NCI-H524 (cell line): ENCODE measurements at places on chromosomes 7 and 10.

GRCh38 chr10:95565336-95565735, 4.2 kb upstream of the SORBS1 start:
- no peak for DNase-seq

- DNase-seq: no peak
These were observed 14.8 kb downstream of the COL13A1 start for GRCh38 chr10:69816521-69816920.

- no peak for DNase-seq
These were observed 475.1 kb upstream of the FZD8 start for GRCh38 chr10:36117231-36117630.

DNA sequence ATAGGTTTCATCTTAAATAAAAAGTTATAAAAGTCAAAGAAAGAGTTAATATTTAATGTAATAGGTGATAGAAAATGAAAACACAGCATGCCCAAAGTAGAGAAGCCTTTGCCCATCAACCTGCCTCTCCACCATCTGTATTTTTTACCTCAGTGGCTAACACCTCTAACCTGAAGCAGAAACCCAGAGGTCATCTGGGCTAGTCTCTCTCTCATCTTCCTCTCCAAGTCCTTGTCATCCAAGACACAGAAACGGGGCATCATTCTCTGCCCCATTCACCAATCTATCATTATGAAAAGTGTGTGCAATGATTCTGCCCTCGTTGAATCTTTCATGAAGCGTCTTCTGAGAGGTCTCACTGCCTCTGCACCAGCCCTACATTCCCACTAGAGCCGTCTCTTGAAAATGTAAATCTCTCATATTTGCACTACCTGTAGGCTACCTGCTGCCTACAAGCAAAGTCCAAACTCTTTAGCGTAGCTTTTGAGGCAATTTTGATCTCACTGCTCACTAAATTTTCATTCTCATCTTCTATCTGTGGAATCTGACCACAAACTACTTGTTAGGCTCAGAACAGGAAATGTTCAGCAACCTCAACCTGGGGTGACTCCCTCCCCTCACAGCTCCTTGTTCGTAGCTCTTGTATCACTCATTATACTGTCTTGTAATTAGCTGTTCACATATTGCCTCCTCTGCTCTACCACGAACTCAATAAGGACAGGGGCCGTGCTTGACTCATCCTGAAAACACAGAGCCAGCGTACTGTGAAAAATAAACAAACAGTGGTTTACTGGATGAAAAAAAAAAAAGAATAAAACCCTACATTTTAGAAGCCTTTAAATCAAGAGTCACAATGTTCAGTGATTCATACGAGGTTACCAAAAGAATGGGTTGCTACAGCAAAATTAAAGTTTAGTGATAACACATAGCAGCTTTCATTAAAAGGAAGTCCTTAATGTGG, 83.1 kb downstream of the CTNNA3 start:
- no peak for DNase-seq

DNA sequence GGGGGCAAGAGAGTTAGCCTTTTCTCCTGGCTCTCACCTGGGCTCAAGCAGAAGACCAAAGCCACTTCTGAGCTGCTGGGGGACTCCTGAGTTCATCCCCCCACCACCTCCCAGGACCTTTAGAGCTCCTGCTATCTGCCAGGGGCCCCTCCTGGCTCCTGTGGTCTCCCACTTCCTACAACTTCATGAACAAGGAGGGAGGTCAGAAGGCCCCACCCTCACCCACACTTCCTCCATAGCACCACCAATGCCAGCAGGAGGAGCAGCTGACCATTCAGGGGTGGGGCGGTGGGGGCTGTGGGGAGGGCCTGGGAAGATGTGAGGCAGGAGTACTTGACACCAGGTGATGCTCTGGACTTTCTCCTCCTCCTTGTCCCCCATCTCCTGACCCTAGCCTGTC, 32.6 kb upstream of the ADCYAP1R1 start:
- no peak for DNase-seq
